ENCODE measurements at places on chromosomes 3 and 15.

GRCh38 chr3:158458464-158458863, 112.5 kb upstream of the MLF1 start:
- DNase-seq, result no peak

DNA sequence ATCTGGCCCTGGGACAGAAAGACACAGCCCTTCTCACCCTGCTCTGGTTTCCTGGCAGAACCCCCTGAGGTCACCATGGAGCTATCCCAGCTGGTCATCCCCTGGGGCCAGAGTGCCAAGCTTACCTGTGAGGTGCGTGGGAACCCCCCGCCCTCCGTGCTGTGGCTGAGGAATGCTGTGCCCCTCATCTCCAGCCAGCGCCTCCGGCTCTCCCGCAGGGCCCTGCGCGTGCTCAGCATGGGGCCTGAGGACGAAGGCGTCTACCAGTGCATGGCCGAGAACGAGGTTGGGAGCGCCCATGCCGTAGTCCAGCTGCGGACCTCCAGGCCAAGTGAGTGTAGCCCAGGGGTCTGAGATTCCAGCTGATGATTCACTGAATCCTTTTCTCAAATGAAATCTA, 61.7 kb downstream of the BOC start:
- DNase-seq, result no peak

- DNase-seq, result no peak
Observed at GRCh38 chr3:188749830-188750229, 421.9 kb upstream of the TPRG1 start.

GRCh38 chr3:115325539-115325938, 178.5 kb upstream of the ZBTB20 start:
- DNase-seq, result peak; percentile 9

DNA sequence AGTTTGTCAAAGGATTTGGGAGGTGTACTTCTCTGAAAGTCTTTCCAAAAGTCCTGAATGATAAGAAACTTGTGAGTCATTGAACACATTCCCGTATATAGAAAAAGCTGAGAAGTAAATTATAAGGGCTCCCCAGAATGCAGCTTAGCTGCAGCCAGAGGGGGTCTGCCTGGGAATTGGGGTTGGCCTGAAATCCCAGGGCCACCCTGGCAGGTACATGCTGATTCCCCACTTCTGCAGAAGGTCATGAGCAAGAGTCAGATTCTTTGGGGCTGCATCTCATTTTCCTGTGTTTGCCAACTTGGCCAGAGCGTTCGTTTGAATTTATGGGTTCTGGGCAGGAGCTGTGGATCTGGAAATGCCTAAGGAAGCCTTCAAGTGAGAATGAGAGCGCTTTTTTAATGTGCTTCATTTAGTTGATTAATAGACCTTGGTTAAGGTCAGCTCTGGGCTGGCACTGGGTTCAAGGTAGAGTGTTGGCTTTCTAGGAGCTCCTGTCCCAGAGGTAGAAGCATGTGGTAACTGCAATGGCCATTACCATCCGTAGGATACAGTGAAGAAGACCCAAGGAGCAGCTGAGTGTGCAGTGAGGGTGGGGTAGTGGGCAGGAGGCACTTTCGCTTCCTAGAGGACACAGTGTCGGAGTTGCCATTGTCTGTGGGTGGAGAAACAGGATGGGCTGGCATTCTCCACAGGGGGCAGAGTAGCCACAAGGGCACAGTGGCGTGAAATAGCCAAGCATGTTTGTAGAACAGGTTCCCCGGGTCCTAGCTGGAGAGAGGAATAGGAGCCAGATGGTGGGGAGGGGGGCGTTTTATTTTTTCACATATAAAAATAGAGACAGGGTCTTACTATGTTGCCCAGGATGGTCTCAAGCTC, 3.2 kb downstream of the SLC6A6 start:
- DNase-seq, result no peak

DNA sequence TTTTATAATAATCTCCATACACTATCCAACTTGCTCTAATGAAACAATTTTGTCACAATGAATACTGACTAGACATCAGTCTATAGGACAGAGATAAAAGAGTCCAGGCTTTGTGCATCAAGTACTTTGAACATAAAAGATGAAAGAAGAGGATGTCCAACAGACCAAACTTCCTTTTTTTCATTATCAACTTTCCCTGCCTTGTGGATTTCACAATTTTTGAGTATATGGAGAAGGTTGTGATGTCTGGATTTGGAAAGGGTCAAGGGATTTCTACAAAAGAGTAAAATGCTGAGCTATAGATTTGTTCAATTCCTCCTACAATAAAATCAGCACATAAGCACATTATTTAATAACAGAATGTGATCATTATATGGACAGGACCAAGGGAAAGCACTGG, 25.7 kb downstream of the CD47 start:
- no peak for DNase-seq

GRCh38 chr3:28917895-28918475, 362.9 kb upstream of the RBMS3 start:
- DNase-seq, result no peak

DNA sequence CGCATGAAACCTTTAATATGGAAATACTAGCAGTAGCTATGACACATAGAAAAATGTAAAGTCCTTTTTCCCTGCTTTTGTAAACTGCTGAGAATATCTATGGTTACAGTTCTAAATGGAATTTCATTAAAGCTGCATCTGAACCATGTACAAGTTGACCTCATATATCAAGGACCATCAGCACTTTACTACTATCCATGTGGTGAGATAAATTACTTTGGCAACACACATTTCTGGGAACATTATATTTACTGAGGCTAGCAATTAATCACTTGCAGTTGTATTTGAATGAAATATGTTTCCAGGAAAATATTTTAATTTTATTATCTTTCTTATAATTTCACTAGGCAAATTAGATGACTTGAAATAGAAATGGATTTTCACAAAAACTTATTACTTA, 545.5 kb downstream of the NAALADL2 start:
- no peak for DNase-seq

DNA sequence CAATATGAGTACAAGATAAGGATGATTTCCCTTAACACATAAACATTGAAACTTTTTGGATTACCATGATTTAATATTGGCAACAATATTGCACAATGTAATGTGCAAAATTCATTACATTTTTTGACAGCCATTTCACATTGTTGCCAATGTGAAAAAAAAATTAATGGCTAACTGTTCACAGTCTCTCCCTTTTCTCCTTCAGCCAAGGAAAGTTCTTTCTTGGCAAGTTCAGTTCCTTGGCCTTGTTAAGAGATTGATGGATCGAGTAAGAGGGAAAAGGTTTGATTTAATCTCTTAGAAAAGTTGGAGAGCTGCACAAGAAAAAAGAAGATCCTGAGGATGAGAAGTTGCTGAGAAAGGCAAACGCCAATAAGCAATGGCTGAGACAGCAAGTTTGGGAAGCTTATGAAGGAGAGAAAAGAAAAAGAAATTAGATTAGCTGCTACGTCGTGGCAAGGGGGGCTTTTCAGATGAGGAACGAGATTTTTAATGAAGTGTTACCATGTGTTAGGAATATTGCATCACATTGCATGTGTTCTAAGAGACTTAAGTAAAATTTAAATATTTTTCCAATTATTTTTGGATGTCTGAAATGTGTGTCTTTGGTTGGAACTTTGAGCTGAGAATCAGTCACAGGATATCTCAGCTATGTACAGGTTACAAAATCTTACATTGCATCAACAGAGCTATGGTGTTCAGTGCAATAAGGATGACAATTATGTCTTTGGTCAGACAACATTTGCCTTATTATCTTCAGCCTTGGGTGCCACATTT, 61.4 kb upstream of the ZNF280D start:
- no peak for DNase-seq

- DNase-seq, result no peak
Observed at GRCh38 chr3:42110631-42111030, 19.5 kb downstream of the TRAK1 start.

- DNase-seq, result peak; percentile 3
Observed at GRCh38 chr3:78633626-78634025, 1134.2 kb downstream of the ROBO1 start.

DNA sequence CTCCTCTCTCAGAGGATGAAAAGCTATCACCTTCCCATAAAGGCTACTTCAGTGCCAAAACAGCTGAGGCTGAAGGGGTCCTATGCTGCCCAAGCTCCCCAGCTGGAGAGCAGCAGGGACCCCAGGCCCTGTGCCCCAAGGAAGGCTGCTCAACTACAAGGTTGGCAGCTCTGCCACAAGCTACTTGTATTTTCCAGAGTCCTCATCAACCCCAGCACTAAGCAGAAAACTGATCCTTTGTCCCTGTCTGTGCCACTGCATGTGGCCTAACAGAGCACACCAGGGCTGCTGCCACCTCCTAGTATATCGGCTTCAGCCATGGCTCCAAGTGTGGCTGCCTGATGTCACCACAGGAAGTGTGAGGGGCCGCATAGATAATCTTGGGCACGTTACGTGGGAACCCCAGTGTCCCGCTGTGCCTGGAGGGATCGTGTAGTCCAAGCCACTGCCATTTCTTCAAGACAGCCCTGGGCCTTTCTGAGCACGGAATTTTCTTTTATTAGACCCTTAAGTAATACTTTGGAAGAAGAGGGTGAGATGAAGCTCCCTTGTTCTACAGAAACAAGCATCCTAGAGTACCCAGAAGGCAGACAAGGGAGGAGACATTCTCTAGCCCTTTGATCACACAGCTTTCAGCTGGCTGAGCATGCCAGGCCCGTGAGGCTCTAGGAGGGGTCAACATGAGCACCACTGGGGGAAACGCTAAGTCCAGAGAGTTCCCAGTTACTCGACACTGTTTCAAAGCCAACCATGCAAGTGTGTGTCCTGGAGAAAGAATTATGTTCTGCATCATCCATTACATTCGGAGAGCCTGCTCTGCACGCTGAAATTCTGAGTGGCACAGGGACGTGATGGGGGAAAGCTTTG, 60.7 kb downstream of the CAPN7 start:
- DNase-seq, result no peak

GRCh38 chr3:55160241-55160983, 232.6 kb upstream of the LRTM1 start:
- peak; percentile 76 for DNase-seq

- DNase-seq, result no peak
Observed at GRCh38 chr15:74884428-74885223, 5.2 kb upstream of the MPI start.

GRCh38 chr3:130925628-130926027, 31.7 kb downstream of the ATP2C1 start:
- DNase-seq, result no peak

DNA sequence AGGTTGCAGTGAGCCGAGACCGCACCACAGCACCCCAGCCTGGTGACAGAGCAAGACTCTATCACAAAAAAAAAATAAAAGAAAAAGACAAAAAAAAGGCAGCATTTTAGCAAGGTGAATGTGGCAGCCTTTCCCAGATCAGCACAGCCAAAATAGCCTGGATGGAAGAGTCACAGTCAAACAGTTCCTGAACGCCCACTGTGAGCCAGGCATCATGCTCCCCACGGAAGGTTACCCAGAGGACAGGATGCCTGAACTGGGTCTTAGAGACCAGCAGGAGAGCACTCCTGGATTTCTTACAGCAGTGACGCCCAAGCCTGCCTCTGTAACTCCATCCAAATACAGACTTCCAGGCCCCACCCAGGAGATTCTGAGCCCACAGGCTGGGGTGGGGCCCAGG, 4.5 kb downstream of the XXYLT1 start:
- DNase-seq, result no peak
